Activated T-cell treated with anti-CD3 and anti-CD28 coated beads for 24 hours (primary cell): ENCODE measurements at places on chromosomes 2 and 18.

- no peak for DNase-seq
Observed at GRCh38 chr2:61763605-61764034, 90.2 kb downstream of the FAM161A start.

GRCh38 chr2:10519394-10519740, 71.2 kb upstream of the ODC1 start:
- DNase-seq = no peak

DNA sequence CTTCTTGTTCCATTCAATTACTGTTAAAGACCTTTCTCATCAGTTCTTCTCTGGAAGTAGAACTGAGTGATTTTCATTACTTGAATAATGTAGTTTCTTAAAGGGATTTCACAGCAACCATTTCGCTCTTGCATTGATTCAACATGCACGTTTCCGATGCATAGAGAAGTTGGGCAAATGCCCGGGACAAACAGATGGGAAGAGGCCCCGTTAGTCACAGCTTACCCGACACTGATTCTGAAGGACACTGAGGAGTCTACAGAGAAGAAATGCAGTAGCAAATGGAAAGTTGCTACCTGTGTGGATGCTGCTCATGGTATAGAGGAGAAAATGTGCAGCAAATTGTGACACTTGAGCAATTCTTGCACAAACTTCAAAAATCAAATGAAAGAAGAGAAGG, 32.3 kb upstream of the GCG start:
- no peak for DNase-seq

DNA sequence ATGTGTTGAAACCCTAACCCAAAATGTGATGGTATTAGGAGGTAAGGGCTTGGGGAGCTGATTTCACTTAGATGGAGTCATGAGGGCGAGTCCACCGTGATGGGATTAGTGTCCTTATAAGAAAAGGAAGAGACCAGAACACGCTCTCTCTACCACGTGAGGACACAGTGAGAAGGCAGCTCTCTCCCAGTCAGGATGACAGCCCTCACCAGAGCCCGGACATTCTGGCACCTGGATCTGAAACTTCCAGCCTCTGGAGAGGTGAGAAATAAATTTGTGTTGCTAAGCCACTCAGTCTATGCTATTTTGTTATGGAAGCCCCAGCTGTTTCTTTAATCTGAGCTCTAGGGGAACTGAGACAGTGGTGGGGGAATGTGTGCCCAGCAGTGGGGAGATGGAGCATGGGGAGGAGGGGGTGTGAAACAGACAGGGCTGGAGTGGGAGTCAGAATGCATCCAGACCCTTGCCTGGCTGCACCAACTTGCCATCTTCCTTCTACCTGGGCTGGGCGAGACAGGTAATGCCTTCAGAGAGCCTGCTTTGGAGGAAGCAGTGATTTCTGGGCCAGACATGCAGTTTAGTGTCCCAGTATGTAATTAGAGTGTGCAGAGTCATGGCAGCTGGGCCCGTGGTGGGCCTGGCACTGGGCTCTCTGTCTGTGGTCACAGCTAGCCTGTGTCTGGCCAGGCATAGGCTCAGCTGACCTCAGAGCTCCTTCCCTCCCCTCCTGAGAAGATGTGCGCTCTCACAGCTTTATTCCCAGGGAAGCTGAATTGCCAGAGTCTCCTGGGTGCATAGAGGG, 38.1 kb downstream of the RHOB start:
- DNase-seq = no peak

- DNase-seq = no peak
Observed at GRCh38 chr18:31577195-31577594, 14.5 kb upstream of the TTR start.

- no peak for DNase-seq
Observed at GRCh38 chr2:191693778-191694177, 15.8 kb downstream of the NABP1 start.

- no peak for DNase-seq
Observed at GRCh38 chr2:41600460-41600859, 447.4 kb upstream of the PKDCC start.

GRCh38 chr2:136402281-136402680, 284.3 kb upstream of the CXCR4 start:
- no peak for DNase-seq

DNA sequence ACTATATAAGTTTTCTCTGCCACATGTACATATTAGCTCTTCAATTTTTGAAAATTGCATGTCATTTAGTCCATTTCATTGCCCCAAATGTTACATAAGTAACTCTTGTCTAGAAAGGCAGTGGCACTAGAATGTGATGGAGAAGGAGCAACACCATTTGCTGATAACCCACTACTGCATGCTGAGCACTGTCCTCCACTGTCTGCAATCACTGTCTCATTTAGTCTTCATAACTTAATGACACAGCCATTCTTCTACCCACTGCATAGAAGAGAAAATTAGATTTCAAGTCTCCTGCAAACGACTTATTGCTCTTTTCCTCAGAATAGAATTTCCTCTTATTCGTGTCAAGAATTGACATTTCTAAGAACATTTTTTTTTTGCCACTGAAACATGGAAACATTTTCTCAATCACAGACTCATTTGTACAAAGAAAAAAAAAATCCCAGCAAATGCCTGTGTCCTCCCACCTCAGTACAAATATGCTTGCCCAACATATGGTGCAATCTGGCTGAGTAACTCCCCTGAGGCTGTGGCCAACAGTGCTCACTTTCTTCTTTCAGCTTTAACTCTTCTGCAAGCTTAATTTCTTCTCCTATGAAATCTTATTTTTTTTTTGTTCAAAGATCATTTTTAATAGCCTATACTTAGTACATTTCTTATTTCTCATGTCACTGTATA, 768.6 kb upstream of the HS6ST1 start:
- no peak for DNase-seq

DNA sequence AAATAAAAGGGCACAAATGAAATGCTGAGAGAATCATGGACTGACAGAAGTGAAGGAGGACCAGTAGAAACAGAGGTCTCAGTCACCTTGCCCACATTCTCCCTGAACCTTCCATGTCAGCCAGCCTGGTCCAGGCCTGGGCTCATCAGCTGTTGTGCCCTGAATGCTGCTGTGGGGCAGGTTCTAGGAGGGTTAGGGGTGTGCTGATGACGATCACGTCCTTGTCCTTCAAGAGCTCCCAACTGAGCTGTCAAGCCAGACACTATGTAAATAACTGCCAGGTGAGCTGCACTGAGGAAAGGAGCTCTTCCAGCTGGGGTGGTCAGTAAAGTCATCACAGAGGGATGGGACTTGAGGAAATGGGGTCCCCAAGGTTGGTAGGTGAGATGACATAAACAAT, 156.5 kb downstream of the SMAD2 start:
- no peak for DNase-seq

DNA sequence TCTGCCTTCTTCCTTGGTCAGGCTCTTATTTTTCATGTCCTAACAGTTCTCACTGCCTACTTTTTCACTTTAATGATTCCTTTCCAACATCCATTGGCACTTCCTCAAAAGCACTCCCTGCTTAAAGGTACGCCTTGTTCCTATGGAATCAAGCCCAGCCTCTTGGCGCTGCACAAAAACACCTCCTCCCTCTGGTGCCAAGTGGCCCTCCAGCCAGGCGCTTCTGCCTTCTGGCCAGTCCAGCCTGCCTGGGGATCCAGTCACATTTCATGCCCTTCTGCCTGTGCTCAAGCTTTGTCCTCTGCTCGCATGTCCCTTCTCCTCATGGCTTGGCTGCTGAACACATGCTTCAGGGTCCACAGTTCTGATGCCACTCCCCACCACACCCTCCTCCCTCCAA, 6.3 kb downstream of the TPRKB start:
- DNase-seq = no peak

- DNase-seq = no peak
Observed at GRCh38 chr2:82507657-82508056, 1951.4 kb downstream of the SUCLG1 start.

DNA sequence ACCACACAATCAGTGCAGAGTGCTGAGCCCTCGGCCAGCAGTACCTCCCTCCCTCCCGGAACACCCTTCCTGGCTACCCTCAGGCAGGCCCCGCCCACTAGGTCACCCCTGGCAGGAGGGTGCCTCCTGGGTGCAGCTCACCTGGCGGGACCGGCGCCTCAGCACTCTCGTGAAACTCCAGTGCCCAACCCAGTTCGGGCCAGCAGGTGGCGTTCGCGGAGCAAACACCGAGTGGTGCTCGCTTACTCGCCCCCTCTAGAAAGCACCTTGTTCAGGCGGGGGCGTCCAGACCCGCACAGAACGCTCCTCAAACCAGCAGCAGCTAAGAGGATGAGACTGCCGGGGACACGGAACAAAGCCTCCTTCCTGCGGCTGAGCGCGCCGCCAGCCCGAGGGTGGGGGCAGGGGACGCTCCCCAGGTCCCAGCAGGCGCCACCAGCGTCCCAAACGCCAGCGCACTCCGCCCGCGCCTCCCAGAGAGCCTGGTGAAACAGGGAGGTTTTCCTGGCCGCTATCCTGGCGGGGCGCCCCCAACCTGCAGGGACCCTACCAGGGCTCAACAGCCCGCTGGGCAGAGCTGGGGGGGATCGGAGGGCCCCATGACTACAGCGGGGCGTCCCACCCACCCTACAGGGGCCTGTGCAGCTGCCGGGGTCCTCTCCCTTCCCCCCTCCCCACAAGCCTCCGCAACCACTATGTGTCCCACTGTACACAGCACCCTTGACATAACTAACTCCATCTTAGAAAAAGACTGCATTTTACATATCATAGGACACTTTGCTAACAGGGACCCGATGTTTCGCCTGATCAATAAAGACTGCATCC, 44.7 kb downstream of the MRPS5 start:
- peak; percentile 79 for DNase-seq

DNA sequence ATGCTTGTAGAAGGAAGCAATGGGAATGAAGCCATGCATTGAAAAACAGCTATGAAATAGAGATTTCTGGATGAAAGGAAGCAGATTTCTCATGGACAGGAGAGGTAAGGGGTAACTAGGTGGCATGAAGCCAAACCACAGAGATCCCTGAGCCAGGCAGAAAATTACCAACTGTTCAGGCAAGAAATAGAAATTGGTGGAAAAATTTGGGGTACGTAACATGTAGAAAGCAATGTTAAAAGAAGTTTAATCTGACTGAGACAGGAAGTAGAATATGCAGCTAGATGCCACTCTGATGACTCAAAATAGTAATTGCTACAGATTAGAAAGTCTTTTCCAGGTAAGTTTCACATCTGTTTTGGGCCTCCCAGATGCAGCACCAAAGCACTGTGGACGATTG, 928.5 kb upstream of the CELF4 start:
- DNase-seq = no peak

- no peak for DNase-seq
Observed at GRCh38 chr2:14749884-14750283, 117.4 kb downstream of the LRATD1 start.

DNA sequence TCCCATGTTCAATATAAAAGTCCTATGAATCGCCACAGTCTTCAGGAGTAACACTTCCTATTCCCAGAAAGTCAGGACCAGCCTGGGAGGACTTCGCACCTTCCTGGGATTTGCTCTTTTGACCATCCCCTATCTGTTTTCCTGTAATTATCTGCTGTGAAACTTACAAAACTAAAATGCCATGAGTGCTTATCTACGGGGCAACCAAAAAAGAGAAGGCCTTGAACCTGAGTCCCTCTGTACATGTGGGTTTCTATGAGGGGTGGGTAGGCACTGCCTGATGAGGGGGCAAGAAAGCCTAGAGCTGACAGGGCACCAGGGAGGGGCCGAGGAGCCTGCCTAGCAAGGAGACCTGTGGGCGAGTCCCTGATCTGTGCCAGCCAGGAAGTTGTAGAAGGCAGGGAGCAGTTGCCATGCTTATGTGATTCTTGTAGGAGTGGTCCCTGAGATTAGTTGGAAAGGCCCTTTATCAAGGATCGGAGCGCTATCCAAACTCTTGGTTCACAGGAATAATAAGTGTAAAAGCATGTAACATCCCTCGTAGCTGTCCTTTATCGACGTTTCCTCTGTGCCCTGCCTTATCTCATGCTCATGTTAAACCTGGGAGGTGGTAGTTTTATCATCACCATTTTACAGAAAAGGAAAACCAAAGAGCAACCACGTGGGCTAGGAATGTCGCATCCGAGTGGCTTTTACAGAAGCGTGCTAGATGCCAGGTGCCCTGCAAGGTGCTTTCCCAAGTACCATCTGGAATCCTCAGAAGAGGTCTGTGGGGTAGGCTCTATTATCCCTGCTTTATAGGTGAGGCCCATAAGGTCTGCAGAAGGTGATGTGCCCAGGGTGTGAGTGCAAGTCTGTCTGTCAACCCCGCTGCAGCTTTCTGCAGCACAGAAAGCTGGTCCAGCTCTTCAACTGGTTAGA, 111.8 kb downstream of the B3GNT2 start:
- no peak for DNase-seq

DNA sequence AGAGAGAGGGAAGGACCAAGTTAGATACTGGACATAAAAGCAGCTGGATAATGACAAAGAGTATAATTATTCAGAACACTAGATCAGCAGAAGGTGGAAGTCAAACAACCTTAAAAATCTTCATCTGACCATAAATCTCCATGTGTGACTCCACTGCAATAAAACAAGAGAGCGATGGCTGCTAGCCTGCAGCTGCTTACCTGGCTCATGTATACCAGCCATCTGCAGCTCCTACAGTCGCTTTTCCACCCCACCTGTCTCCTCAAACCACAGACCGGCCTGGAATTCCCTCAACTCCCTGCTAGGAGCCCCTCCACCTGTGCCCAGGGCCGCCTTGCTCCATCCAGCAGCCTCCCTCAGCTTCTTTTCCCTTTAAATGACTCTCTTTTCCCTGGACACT, 64.5 kb downstream of the SLC4A5 start:
- no peak for DNase-seq

DNA sequence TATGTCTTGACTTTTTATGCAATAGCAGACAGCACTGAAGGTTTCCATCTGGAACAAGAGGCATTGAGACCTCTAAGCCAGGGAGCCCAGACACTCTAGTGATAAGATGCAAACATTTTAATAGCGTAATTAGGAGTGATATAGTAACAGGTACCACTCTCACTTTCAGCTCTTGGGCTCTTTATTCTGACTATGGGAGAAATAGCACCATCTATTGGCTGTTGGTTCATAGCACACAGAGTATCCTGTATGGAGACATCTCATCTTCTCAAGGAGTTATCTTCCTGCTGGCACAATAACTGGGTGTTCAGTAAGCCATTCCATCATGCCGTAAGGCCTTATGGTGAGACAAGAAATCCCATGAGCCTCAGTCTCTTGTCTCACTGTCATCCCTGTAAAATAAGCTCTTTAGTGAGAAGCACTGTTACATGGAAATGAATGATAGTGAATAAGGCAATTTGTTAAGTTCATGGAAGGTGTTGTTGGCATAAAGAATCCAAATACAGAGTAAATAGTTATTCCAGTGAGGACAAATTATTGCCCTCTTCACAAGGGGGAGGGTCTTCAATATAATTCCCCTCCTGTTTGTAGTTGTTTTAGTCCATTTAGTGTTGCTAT, 48.3 kb downstream of the THUMPD2 start:
- DNase-seq = no peak

- DNase-seq = no peak
Observed at GRCh38 chr2:2102866-2103653, 228.0 kb downstream of the MYT1L start.

GRCh38 chr2:128549646-128550260, 231.1 kb upstream of the HS6ST1 start:
- no peak for DNase-seq

GRCh38 chr2:136308611-136309010, 190.7 kb upstream of the CXCR4 start:
- no peak for DNase-seq

GRCh38 chr2:123434546-123435395, 590.3 kb upstream of the CNTNAP5 start:
- no peak for DNase-seq
